ENCODE measurements at places on chromosomes 5 and 9.

DNA sequence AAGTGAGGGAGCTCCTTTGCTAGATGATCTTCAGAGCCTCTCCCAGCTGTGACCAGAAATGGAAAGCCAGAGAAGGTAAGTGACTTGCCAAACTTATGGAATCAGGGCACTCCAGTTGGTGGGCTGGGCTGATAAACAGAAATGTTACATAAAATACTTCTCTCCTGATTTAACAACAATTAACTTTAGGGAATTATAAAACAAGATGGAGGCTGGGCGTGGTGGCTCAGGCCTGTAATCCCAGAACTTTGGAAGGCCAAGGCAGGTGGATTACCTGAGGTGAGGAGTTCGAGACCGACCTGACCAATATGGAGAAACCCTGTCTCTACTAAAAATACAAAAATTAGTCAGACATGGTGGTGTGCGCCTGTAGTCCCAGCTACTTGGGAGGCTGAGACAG lies 899 bp upstream of the MED10 start:
- no peak for DNase-seq

GRCh38 chr5:162193012-162193411 lies 125.4 kb downstream of the GABRG2 start:
- no peak for DNase-seq

DNA sequence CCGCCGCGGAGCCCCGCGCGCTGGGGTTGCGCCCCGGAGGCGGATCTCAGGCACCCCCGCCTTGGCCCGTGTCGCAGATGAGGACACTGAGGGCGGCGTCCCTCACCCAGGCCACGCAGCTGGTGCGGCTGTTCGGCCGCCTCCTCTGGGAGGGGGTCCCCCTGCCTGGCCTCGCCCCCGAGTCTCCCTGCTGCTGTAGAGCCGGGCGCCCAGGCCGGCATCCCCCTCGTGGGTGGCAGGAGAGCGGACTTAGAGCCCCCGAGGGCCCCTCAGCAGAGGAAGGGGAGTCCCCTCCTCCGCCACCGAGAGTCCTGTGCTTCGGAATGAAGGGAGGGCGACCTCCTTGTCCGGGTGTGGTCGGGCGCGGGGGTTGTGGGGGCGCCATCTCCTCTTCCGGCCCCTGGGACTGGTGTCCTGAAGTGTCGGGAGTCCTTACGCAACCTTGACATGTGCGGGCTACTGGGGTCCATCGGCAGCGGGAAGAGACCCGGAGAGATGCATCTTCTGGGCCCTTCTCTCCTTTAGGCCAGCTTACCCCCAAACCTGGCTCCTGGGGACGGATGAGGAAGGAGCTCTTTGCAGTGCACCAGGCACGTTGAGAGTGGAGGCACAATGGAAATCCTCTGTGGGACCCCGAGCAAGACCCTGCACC lies 11.7 kb upstream of the EXOSC2 start:
- no peak for DNase-seq

DNA sequence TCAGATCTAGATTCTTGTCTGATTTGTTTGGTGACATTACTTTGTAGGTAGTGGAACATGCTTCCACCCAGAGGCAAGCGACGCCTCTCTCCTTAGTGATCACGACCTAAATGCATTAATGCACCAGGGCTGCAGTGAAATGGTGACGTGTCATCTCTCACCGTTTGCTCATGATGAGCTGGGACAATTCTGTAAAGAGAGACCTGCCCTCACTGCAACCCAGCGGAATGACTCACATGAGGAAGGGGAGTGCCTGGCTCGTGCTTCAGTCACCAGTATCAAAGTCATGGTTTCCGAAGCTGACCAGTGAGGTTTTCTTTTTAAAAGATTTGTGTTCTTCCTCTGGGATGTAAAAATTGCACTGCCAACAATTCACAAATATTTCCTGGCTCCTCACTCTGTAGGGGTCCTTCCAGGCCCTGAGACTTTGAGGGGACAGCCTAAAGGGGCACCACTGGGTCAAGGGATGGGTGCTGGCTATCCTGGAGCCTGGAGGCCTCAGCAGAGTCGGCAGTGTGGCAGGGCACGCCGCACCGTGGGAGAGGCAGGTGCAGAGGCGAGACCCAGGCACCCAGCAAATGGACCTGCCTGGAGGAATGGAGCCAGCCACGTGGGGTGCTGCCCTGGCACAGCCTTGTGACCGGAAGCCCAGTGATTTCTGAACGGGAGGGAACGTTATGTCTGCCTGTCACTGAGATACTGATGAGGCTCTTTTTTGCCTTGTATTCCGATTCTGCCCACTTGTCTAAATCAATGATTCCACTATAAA lies 17.3 kb downstream of the QSOX2 start:
- peak; percentile 32 for DNase-seq

DNA sequence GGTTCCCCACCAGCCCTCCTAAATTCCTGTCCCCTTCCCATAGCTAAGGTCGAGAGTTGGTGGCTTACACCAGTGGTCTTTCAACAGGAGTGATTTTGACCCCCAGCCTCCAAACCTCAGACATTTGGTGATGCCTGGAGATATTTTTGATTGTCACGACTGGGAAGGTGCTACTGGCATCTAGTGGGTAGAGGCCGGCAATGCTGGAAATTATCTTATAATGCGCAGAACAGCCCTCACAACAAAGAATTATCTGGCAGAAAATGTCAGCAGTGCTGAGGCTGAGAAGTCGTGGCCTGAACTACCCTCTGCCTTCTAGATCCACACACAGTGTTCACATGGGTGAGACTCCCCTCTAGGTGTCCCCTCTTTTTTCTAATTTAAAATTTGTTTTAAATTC lies 69.6 kb downstream of the IL31RA start:
- no peak for DNase-seq

- DNase-seq, result no peak
Observed at GRCh38 chr5:141623186-141623585, 4.4 kb upstream of the DIAPH1 start.

DNA sequence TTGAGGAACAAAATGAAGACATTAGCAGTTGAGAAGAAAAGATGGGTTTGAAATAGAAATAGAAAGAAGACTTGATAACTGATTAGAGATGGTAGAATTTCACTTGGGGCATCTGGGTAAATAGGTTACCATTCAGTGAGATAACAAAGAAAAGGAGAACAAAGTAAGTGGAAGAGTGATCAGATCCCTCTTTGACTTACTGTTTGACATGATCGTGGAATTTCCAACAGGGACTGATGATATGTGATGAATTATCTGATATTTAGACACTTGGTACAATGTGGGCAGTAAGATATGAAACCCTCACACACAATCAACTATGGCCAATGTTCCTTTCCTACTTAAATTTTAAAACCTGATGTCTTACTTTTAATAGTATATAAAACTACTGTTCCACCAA lies 70.1 kb upstream of the STARD4 start:
- no peak for DNase-seq

- no peak for DNase-seq
Observed at GRCh38 chr5:57396701-57397100, 85.9 kb downstream of the ACTBL2 start.

DNA sequence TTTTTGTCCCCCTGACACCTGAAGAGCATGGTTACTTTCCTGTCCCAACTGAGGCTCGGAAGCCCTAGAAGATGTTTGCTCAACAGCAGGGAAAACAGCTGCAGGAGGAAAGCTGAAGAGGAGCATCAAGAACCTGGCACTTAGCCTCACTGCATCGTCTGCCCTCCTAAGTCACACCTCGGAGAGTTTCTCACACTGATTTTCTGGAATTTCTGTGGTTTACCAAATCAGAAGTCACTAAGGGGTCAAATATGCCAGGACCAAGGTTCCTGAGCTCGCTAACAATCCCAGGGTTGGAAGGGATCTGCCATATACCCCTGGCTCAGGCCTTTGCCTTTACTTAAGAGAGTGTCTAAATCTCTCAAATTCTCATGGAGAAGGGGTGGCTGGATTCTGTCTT lies 5.3 kb downstream of the IL12B start:
- DNase-seq, result no peak

GRCh38 chr5:149224282-149224681 lies 47.4 kb upstream of the AFAP1L1 start:
- no peak for DNase-seq

DNA sequence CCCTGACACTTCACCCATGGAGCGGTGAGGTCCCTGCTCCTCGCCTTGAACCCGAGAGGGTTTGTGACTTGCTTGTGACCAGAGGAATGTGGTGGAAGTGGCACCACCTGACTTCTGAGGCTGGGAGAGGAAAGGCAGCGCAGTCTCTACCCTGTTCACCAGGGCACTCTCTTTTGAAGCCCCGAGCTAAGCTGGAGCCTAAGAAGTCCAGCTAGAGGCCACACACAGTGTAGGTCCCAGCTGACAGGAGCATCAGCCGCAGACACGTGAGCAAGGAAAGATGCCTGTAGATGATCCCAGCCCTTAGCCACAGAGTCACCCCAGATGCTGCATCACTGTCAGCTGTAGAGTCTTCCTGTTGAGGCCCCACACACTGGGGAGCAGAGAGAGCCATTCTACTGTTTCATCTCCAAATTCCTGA lies 1.7 kb upstream of the ANGPTL2 start:
- DNase-seq, result no peak

- no peak for DNase-seq
Observed at GRCh38 chr9:89613912-89614892, 9.4 kb downstream of the GADD45G start.

- no peak for DNase-seq
Observed at GRCh38 chr9:129725795-129726251, 27.0 kb downstream of the PTGES start.

GRCh38 chr5:14569948-14570691 lies 11.5 kb upstream of the OTULINL start:
- DNase-seq, result no peak

DNA sequence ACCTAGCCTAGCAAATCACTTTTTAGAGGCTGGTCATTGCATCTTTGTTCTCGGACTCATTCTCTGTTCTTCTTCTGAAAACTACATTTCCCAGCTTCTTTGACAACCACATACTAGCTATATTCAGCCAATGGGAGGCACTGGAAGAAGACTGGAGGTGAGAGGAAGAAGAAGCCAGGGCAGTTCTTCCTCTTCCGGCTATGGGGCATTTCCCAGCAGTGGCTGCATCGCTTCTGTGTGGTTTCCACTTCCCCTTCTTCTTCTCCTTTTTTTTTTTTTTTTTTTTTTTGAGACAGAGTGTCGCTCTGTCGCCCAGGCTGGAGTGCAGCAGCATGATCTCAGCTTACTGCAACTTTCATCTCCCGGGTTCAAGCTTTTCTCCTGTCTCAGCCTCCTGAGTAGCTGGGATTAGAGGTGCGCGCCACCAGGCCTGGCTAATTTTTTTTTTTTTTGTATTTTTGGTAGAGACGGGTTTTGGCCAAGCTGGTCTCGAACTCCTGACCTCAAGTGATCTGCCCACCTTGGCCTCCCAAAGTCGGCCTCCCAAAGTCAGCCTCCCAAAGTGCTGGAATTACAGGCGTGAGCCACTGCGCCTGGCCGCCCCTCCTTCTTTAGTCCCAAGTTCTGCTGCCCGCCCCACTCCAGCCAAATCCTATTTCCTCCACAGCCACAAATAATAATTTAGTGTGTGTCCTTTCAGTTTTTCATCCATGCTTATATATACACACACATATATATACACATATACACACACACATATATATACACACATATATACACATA lies 6.9 kb upstream of the UBAP1 start:
- DNase-seq, result no peak

- no peak for DNase-seq
Observed at GRCh38 chr9:94951324-94952135, 225.0 kb downstream of the AOPEP start.

GRCh38 chr5:38468202-38468673 lies 88.2 kb downstream of the LIFR start:
- peak; percentile 77 for DNase-seq

DNA sequence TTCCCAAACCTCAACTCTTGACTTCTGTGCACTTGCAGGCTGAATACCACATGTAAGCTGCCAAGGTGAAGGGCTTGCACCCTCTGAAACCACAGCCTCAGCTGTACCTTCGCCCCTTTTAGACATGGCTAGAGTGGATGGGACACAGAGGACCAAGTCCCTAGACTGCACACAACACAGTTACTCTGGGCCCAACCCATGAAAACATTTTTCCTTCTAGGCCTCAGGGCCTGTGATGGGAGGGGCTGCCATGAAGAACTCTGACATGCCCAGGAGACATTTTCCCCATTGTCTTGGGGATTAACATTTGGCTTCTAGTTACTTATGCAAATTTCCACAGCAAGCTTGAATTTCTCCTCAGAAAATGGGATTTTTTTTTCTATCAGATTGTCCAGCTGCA lies 331.0 kb upstream of the RGMB start:
- DNase-seq, result no peak

DNA sequence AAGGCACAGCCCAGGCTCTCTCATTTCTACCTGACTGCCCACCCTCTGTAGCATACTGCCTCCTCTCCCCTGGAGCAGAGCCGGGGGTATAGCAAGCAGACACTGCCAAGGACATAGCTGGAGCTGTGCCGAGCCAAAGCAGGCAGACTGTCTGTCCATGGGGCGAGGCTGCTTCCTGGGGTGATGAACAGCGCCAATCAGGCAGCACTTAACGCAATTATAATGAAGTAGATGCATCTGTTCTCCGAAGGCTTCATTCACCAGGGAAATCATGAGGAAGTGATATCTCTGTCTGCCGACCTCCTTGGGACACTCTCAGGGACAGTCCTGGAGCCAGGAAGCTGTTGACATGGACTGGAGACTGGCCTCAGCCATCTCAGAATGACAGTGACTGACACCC lies 230.7 kb downstream of the ASTN2 start:
- no peak for DNase-seq

DNA sequence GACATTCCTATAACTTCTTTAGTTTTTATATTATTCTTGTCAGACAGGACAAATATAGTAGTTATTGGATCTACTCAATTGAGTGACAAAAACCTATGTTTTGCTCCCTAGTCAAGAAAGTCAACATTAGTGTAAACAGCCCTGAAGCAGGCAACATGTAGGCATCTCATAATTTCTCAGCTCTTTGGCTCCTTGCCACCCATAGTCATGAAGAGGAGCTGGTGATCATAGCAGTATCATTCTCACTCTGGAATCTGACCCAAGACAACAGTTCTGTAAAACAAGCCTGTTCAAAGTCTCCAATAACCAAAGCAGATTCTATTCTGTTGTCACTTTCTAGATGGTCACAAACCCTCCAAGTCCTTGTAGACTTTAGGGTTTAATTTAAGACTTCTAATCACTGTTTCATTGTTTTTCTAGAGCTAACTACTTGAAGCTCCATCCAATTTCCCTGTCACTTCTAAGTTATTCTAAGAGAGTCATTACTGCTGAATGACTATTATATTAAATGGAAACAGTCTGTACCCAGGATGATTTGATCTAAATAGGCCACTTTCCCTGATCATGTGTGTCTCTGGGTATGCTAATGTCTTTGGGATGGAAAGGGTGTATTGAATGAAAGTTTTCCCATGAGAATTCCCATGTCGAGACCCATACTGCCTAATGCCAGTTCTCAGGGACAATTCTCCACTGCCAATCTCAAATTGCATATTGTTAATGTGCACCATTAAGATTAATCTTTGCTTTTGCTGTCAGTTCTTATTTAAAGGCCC lies 533.3 kb downstream of the ACTL7B start:
- peak; percentile 39 for DNase-seq

GRCh38 chr5:54526604-54527288 lies 9.2 kb downstream of the SNX18 start:
- DNase-seq, result no peak
